ENCODE measurements at places on chromosomes 6 and 20. TPM values are rescaled to one million over a fixed set of nuclear protein-coding genes. Genes with fewer than 3 reads are reported as not detected.
A peak's percentile ranks its signal among the peaks of the same experiment; 100 is the strongest.

DNA sequence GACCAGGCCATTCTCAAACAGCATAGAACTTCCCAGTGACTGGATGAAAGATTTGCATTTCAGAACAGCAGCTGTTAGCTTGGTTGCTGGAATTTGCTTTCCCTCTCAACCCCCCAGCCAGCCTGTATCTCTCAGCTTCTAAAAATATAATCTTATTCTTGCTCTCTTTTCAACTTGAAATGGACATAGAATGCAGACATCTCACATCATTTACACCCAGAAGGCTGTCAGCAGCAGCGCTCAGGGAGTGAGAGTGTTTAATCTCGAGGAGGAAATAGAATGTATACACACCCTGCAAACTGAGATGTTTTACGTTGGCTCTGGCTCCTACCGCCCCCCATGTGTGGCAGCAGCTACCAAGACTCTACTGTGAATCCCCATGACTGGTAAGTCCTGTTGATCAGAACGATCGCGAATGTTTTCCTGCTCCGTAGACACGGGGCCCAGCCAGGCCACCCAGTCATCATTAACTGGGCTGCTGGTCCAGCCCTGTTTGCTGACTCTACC, 163.4 kb upstream of the SLC24A3 start:
- no peak for DNase-seq

DNA sequence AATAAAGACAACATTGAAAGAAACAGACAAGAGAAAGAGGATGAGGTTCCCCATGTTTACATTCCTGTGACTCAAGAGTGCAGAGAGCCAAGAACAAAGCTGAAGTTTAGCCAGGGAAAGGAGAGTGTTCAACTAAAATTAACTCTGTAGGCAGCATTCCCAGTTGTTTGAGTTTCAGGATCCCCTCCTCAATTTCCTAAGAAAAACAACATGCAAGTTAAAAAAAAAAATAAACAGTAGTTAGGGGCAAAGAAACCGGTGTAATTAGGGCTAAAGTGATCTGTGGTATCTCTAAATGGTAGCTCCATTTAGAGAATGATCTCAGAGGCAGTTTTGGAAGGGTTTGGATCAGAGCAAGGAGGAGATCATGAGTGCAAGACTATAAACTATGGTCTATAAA, 30.9 kb upstream of the RAB23 start:
- DNase-seq: no peak

DNA sequence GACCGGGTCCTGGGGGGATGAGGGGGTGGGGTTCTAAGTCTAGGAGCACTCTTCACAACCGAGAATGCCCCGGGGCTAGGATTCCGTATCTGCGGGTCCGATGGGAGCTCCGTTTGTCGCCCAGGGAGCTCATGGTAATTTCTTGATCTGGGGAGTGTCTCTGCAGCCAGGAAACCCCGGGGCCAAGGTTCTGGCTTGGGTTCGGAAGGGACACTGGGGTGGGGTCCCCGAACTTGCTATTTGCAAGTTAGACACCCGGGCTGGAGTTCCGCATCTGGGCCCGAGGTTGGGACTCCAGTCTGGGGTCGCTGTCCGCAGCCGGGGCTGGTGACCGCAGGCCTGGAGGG, 397 bp downstream of the PEDS1 start:
- no peak for DNase-seq

- peak; percentile 90 for DNase-seq
Measured at GRCh38 chr6:26249957-26250697, 114.9 kb upstream of the BTN3A2 start.

The OPN5 gene
- polyA plus RNA-seq: not detected

Measured in thymus (tissue), 14 donors.